CD4-positive, alpha-beta memory T cell (primary cell): ENCODE measurements at places on chromosomes 1 and 21.
A peak's percentile ranks its signal among the peaks of the same experiment; 100 is the strongest.

GRCh38 chr21:32523988-32524719, 61.2 kb downstream of the TCP10L start:
- no peak for DNase-seq

GRCh38 chr1:35660581-35661473, 19.5 kb upstream of the PSMB2 start:
- DNase-seq = no peak

DNA sequence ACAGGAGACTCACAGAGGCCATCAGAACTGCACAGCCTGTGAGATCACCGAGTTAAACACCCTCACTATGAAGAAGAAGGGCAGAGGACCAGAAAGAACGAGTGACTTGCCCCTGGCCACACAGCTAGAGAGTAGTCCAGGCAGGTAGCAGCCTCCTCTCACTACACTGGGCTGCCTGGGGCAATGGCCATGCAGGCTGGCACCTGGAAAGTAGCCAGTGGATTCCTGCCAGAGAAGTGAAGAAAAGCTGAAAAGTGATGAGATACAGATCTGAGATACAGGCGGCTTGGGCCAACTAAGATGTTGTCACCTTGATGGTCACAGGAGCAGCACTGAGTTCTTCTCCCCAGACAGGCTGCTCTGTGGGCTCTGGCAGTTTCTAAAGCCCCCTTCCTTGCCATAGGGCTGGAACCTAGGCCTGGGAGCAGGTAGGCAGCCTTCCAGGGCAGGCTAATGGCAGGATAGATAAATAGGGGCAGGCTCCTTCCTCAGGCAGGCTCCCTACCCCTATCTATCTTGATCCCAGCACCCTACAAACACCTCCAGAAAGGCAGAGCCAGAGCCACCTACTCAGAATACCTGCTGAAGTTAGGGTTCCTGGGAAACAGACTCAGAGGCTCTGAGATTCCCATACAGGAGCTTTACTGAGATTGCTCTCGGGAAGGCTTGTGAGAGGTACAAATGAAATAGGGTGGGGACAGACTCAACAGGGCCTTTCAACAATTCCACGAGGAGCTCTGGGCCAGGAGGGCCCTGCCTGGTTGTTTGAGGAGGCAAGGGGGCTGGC, 106.3 kb downstream of the BEND5 start:
- no peak for DNase-seq

DNA sequence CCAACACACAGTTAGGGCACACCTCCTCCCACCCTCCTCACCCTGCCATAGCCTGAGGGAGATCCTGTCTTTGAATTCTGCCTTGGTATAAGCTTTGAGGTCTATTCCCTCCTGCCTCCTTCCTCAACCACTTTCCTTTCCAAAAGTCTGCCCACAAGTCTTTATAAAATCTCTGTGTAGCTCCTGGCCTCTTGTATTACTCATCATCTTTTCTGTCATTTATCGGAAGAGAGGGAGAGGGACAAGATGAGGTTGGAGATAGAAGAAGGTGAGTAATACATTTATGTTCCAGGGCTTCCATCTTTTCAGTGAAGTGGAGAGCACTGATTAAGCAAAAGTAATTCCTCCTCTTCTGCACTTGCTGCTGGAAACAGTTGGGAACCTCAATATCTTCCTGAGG, 30.5 kb upstream of the EFCAB14 start:
- no peak for DNase-seq

DNA sequence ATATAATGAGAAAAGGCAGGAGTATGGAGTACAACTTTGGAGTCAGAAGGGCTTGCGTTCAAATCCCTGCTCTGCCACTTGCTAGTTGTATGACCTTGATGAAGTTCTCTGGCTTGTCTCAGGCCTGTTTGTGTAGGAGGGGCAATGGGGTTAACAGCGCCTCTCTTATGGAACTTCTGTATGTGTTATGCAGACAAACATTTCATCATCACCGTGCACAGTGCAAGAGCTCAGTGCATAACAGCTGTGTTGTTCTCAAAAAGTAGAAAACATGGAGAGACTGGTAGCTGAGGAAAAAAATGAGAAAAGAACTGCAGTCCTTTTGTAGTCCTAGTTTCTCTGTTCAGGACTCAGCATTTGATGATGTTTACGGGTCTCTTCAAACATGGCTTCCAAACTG, 10.4 kb upstream of the ZNF648 start:
- DNase-seq = no peak

GRCh38 chr1:9482816-9483572, 56.3 kb upstream of the SLC25A33 start:
- DNase-seq = no peak

- DNase-seq = no peak
These were observed 195.4 kb upstream of the RUNX1 start for GRCh38 chr21:35244514-35244913.

DNA sequence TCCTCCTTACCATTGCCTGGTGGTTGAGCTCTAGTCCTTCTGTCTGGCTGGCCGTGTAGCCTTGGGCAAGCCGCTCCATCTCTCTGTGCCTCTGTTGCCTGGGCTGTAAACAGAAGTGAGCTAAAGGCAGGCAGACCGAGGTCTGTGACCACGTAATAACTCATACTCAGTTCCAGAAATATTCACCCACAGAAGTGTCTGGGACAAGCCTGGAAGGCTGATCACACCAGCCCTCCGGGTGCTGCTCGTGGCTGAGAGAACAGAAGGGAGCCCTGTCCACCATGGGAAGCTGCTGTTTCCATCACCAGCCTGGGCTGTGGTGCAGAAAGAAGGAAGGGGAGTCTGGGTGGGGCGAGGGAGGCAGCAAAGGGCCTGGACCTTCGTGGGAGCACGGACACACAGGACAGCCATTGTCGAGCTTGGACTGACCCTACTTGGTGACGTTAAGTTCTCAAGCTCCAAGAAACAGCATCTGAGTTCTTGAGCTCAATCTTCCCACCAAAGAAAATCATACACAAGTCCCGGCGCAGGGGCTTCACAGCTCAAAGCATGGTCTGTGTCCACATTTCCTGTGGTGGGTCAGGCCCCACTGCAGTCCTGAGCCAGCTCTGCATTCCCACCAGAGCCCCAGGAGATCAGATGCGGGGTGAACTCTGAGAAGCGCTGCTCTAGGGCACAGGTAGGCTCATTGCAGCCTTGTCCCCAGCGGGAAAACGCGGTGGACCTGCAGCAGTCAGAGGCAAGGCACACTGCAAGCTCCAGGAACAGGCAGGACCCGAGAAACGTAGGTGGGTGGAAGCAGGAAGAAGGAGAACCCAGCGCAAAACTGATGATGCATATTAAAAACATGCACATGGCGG, 61.8 kb downstream of the RUNX3 start:
- DNase-seq = no peak

- peak; percentile 61 for DNase-seq
These were observed 859 bp upstream of the LRRC8B start for GRCh38 chr1:89523572-89524368.

GRCh38 chr1:45101947-45102346, 89.9 kb downstream of the UROD start:
- DNase-seq = no peak

GRCh38 chr1:177442584-177442983, 271.8 kb downstream of the BRINP2 start:
- no peak for DNase-seq

GRCh38 chr1:10510520-10511493, 36.1 kb downstream of the PEX14 start:
- peak; percentile 92 for DNase-seq

DNA sequence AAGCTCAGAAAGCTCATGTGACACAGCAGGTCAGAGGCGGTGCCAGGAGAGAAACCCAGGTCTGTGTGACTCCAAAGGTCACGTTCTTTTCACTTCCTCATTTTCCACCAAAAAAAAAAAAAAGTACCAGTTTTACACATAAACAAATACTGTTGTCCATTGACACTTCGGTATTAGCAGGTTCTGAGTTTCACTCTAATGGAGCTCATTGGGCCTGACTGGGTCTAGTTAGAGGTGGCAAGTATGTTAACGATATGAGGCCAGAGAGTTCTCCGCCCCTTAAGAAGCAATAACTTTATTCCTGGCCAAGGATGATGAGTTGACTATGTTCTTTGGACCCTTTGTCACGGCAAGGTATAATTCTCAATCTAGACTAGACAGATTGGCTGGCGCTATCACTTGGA, 30.0 kb upstream of the SDE2 start:
- DNase-seq = no peak

DNA sequence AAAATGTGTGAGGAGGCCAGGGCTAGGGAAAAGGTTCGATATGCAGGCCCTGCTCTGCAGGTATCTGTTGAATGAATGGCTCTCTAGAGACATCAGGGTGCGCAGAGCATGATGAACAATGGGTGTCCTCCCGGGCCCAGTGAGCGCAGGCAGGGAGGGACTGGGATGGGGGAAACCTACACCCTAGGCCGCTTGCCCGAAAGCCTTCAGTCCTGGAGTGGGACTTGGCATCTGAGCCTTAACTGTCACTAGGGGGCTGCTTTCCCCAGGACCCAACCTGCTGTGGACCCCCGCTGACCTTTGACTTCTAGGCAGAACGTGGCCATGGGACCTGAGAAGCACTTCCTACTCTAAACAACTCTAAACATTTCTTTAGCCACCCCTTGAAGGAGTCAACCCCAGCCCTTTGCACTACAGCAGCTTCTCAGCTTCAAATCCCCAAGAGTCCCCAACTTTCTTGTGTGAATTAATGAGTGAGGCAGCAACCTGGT, 444 bp upstream of the MAP3K6 start:
- DNase-seq = no peak

DNA sequence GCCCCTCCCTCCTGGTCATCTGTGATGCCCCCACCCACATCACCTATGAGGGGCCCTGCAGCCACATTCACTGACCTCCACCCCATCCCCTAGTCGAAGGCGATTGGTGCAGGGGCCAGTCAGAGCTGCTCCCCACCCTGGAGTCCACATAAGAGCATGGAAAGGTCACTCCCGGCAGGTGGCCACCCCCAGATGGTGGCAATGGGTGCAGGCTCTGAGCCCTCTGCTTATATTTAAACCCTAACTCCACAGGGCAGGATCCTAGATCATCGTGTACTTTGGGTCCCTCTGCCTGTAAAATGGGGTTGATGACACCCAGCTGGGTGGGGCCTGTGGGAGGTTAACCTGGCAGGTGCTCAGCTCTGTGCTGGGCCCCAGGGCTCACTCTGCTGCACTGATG, 186.8 kb upstream of the C1orf174 start:
- DNase-seq = no peak

DNA sequence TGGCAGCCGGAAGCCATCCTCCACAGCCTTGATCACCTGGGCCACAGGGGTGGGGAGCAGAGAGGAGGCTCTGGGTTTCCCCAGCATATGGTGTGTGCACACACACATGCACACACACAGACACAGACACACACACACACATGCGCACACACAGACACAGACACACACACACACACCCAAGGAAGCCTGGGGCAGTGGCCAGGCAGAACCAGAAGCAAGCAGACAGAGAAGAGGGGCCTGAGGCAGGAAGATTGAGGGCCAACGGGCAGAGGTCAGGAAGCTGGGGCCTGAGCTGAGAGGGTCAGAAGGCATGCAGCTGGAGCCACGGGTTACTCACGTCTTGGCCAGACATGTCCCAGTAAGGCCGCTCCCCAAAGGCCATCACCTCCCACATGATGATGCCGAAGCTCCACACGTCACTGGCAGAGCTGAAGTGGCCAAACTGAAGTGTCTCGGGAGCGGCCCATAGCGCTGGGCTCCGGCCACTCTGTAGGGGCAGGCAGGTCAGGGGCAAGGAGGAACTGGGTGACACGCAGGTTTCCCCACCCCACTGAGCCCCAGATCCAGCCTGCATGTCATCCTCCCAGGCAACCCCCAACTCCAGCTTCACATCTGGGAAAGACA, 27.4 kb downstream of the CDCA8 start:
- DNase-seq = no peak

- DNase-seq = no peak
These were observed 12.4 kb downstream of the CELF3 start for GRCh38 chr1:151704246-151704645.

GRCh38 chr1:15213341-15213821, 33.6 kb upstream of the FHAD1 start:
- DNase-seq = no peak

DNA sequence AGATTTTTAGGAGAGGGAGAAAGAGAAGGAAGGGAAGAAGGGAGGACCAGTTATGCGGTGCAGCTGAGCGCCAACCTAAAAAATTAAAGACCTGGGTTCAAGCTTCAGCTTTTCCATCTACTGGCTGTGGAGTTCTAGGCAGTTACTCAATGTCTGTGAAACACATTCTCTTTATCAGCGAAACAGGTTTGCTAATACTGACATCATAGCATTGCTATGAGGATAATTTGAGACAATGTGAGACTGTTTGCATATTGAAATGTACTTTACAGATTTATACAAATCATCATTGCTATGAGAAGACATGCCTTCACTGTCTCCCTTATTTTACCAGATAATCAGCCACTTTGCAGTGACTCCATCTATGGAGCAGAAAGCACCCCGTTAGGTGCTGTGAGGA, 222.9 kb upstream of the SGIP1 start:
- DNase-seq = no peak

DNA sequence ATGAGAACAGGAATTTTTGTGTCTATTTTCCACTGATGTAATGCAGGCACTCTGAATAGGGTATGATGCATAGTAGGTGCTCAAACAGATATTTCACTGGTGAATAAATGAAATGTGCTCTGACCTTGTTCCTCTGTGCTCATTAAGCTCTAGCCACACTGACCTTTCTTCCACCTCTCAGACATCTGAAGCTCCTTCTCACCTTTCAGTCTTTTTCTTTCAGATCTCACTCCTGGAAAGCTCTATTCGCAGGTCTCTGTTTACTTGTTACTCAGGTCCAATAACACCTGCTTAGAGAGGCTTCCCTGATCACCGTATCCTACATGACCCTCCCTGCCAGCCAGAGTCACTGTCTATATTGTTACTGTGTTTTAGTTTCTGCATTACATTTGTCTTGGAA, 59.2 kb upstream of the IVNS1ABP start:
- no peak for DNase-seq

DNA sequence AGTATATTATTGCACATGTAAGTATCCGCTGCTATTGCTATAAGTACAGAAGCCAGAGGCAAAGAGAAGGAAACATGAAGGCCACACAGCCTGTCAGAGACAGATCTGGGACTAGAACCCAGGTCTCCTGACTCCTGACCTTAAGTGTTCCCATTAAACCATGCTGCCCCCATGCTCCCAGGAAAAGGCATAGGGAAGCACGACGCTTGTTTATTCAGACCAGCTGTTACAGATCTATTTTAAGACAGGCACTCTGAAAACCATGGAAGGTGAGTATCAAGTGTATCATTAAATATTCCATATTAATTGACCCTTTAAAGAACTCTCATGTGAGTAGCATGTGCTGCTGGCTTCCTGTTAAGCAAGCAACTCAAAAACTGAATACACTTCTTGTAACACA, 11.4 kb downstream of the VAV3 start:
- no peak for DNase-seq
